ENCODE measurements at places on chromosomes 12 and 14. TPM values are rescaled to one million over a fixed set of nuclear protein-coding genes. Genes with fewer than 3 reads are reported as not detected.

The ZNF705A gene
- total RNA-seq, result not detected

GRCh38 chr12:3311027-3311402 is 180.0 kb upstream of the PRMT8 start:
- DNase-seq, result no peak

The GAS2L3 gene
- total RNA-seq, result 3.7 TPM

- no peak for DNase-seq
Measured at GRCh38 chr14:76391981-76392690, 16.2 kb downstream of the ESRRB start.

GRCh38 chr12:66014818-66015217 is 115.7 kb downstream of the LLPH start:
- no peak for DNase-seq
